Muscle of leg (tissue), 16 donors: ENCODE measurements at places on chromosomes 11 and 22. TPM values are rescaled to one million over a fixed set of nuclear protein-coding genes. Genes with fewer than 3 reads are reported as not detected.

GRCh38 chr11:76385903-76386302 lies 4.8 kb downstream of the GVQW3 start:
- DNase-seq = no peak
- H3K4me3 ChIP-seq = no peak overlapping the region
- H3K4me1 ChIP-seq = peaks cover 19% of the 10 kb centered on the region
- H3K27ac ChIP-seq = no peak overlapping the region

DNA sequence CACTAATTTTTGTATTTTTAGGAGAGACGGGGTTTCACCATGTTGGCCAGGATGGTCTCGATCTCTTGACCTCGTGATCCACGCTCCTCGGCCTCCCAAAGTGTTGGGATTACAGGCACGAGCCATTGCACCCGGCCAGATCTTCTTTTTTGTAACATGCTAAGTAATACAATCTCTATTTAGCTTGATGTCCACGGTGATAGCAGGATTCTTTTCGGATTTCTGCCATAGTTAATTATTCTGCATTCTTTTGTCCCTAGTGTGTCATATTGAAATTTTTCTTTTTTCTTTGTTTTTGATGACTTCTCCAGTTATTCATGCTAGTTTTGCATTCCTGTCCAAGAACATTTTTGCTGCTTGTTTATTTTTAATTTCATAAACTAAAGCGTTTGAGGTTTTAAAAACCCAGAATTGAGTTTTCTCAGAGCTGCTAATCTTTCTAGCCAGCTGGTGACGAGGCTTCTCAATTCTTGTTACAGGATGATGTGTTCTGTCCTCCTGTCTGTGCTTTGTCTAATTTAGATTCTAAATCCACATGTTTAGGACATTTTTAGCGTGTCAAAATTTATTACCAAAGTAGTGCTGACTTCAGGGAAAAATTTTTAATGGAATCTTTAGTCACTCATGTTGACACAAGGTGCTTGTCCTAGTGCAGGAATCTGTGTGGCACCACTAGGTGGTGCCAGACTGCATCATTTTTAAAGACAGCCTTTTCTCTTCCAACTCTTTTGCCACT lies 21.8 kb downstream of the NF2 start:
- H3K4me3 ChIP-seq = no peak overlapping the region
- DNase-seq = peak; percentile 81
- no peaks in the 10 kb centered on the region for H3K27me3 ChIP-seq
- H3K36me3 ChIP-seq = no peaks in the 10 kb centered on the region
- peaks cover 10% of the 10 kb centered on the region for H3K4me1 ChIP-seq
- no peak overlapping the region for H3K27ac ChIP-seq

GRCh38 chr11:117179048-117179999 lies 781 bp downstream of the SIDT2 start:
- H3K36me3 ChIP-seq = peaks cover 21% of the 10 kb centered on the region
- peak overlapping the region; percentile 84 for H3K4me3 ChIP-seq
- no peaks in the 10 kb centered on the region for H3K27me3 ChIP-seq
- H3K27ac ChIP-seq = peak overlapping the region; percentile 89
- DNase-seq = peak; percentile 65

DNA sequence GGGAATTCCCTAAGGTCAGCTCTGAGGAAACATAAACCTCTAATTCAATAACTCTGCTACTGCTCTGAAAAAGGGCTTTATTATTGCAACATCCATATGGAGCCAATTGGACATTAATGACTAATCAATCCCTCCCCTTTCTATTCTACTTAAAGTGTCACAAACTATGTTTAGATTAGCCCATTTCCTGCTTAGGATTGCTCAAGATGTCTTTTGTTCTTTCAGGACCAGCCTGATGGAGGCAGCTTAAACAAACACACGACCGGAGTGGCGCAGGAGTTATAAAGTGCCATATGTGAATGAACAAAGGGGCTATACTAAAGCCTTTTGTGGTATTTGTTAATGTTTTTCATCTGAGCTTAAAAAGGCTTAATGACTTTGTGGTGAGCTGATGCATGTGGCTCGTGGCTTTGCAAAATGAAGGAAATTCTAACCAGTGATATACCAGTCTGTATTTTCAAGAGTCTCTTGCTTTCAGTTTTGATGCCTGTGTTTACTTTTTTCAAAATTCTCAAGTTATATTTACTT lies 354.4 kb downstream of the SOX6 start:
- H3K36me3 ChIP-seq = no peaks in the 10 kb centered on the region
- peaks cover 2% of the 10 kb centered on the region for H3K4me1 ChIP-seq
- no peak for DNase-seq
- H3K27me3 ChIP-seq = no peaks in the 10 kb centered on the region
- no peak overlapping the region for H3K27ac ChIP-seq

GRCh38 chr22:28896611-28897010 lies 13.2 kb downstream of the ZNRF3 start:
- H3K4me1 ChIP-seq = no peaks in the 10 kb centered on the region
- no peaks in the 10 kb centered on the region for H3K36me3 ChIP-seq

GRCh38 chr22:35575116-35575748 lies 34.6 kb downstream of the RASD2 start:
- peaks cover 2% of the 10 kb centered on the region for H3K27me3 ChIP-seq
- H3K4me1 ChIP-seq = peaks cover 3% of the 10 kb centered on the region
- no peaks in the 10 kb centered on the region for H3K36me3 ChIP-seq
- H3K4me3 ChIP-seq = no peak overlapping the region

- no peak overlapping the region for H3K4me3 ChIP-seq
- H3K4me1 ChIP-seq = no peaks in the 10 kb centered on the region
- peaks cover 5% of the 10 kb centered on the region for H3K36me3 ChIP-seq
- H3K27me3 ChIP-seq = no peaks in the 10 kb centered on the region
- H3K27ac ChIP-seq = no peak overlapping the region
Measured at GRCh38 chr11:74809801-74810200, 61.2 kb downstream of the RNF169 start.

- H3K27ac ChIP-seq = no peak overlapping the region
- H3K4me3 ChIP-seq = no peak overlapping the region
- H3K27me3 ChIP-seq = no peaks in the 10 kb centered on the region
- peaks cover 10% of the 10 kb centered on the region for H3K36me3 ChIP-seq
Measured at GRCh38 chr11:116953530-116954285, 116.3 kb upstream of the APOA1 start.

DNA sequence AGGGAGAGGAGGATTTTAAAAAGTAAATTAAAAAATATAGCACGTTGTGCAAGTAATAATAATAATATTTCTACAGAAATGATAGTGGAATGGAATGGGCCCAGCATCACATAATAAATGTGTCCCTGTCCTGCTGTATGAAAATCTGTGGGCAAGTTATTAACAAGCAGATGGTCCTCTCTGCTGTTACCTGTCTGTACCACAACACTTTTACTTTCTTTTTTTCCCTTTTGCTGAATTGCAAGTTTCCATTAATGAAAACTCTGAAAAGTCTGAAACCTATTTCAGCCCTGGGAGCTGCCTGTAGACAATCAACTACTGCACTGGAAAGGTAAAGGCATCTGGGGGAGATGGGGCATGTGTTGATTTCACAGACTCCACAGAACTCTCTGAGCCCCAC lies 937.1 kb downstream of the OPCML start:
- H3K36me3 ChIP-seq = no peaks in the 10 kb centered on the region
- H3K27ac ChIP-seq = no peak overlapping the region
- no peaks in the 10 kb centered on the region for H3K4me1 ChIP-seq
- H3K27me3 ChIP-seq = peaks cover 2% of the 10 kb centered on the region
- H3K4me3 ChIP-seq = no peak overlapping the region

- peaks cover 8% of the 10 kb centered on the region for H3K4me1 ChIP-seq
- H3K4me3 ChIP-seq = no peak overlapping the region
- peak; percentile 54 for DNase-seq
- peaks cover 8% of the 10 kb centered on the region for H3K36me3 ChIP-seq
- H3K27me3 ChIP-seq = no peaks in the 10 kb centered on the region
Measured at GRCh38 chr11:111819829-111820237, 51.5 kb downstream of the ALG9 start.

DNA sequence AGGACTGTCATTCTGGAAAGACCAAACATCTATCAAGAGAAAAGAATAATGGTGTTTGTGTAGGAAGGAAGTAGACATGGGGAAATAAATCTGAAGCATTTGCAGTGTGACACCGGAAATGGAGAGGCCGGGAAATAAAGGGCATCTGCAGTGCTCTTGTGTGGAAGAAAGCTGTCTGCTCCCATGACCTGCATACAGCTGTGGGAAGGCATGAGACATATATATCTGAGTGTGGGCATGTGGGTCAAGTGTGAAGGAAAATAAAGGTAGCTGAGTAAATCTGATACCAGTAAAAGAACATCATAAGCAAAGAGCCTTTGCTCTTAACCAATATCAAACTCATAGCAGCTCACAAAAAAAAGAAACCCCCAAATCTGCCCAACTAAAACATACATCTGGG lies 72.1 kb upstream of the OR5AK2 start:
- H3K4me3 ChIP-seq = no peak overlapping the region
- H3K36me3 ChIP-seq = no peaks in the 10 kb centered on the region
- no peaks in the 10 kb centered on the region for H3K4me1 ChIP-seq
- H3K27ac ChIP-seq = no peak overlapping the region
- no peak for DNase-seq

DNA sequence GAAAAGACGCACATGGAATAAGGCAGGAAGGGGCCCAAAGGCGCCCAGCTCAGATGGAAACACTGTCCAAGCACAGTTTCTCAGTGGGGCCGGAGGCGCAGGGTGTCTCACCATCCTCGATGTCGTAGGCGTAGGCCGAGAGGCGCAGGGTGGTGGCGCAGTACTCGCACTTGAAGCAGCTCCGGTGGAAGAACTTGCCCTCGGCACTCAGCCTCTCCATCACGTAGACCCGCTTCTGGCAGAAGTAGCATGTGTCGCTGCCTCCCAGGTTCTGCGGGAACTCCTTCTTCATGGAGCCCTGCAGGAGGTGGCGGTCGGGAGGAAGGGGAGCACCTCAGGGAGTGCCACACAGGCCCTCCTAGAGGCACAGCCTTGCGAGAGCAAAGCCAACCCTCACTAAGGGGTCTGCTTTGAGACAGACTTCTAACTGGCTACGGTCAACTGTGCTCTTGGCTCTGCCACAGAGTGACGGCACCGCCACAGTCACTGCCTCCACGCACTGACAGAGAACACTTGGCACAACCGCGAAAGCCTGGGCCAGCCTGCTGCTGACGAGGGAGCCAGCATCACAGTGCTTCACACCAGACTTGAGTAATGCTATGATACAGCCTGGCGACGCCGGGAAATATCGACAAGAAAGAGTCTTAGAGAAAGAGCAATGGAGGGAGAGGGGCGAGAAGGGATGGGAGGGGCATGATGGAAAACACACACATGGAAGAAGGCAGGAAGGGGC lies 97.6 kb upstream of the BID start:
- peaks cover 69% of the 10 kb centered on the region for H3K36me3 ChIP-seq
- no peak overlapping the region for H3K4me3 ChIP-seq
- DNase-seq = no peak
- H3K27ac ChIP-seq = no peak overlapping the region

- no peaks in the 10 kb centered on the region for H3K36me3 ChIP-seq
- no peak for DNase-seq
- H3K27me3 ChIP-seq = no peaks in the 10 kb centered on the region
Measured at GRCh38 chr11:27002431-27002830, 8.5 kb downstream of the FIBIN start.

DNA sequence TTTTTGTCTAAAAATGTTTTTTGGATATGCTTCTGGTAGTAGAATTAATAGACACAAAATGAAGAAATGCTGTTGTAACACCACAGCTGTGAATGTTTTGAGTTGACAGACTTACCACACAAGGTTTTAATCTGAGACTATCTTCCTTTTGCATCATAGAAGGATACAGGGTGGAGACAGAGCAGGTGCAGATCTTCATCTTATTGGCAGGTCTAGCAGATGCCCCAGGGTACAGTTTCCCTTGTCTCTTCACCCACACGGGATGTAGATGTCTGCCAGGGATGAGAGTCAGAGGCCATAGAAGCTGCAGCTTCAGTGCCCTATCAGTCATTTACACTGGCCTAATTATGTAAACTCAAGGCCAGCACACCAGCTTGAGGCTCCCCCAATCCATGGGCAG lies 985 bp downstream of the OOSP3 start:
- H3K4me1 ChIP-seq = no peaks in the 10 kb centered on the region
- no peak overlapping the region for H3K4me3 ChIP-seq
- H3K27me3 ChIP-seq = no peaks in the 10 kb centered on the region
- no peak for DNase-seq
- H3K27ac ChIP-seq = no peak overlapping the region
- no peaks in the 10 kb centered on the region for H3K36me3 ChIP-seq

DNA sequence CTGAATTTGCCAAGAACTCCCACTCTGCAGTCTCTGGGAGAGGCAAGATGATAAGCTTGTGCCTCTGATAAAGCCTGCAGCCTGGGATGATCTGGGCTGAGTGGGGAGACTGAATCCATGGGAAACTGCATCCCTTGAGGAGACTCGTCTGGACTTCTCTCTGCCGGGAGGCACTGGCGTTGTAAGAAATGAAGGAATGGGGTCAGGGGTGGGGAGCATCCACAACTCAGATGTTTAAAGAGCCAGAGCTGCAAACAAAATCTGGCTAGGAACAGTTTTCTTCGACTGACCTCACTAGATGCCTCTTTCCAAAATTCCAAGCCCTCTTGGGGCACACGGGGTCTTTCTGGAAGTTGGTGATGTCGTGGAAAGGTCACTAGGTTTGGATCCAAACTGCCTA lies 64.4 kb downstream of the SPON1 start:
- H3K4me3 ChIP-seq = no peak overlapping the region
- peaks cover 19% of the 10 kb centered on the region for H3K4me1 ChIP-seq
- DNase-seq = peak; percentile 74
- H3K27ac ChIP-seq = no peak overlapping the region

DNA sequence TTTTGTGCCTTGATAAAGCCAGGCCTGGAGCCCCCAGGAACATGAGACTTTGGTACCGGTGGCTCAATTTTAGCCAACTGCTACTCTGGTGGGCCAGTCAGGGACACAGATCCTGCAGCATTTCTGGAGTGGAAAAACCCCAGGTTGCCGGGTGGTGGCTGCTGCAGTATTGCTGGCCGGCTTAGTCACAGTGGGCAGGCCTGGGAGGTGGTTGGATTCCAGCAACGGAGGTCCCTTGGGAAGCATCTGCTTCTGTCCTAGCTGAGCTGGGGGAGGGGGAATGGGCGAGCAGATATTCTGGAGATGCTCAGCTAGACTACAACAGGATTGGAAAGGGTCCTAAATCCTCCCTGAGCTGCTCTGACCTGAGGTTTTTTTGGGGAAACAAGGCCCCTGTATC lies 31.6 kb upstream of the ACCSL start:
- no peak overlapping the region for H3K4me3 ChIP-seq
- H3K27me3 ChIP-seq = no peaks in the 10 kb centered on the region
- DNase-seq = peak; percentile 38
- no peaks in the 10 kb centered on the region for H3K36me3 ChIP-seq

- H3K27me3 ChIP-seq = no peaks in the 10 kb centered on the region
- H3K36me3 ChIP-seq = no peaks in the 10 kb centered on the region
- H3K4me1 ChIP-seq = no peaks in the 10 kb centered on the region
- no peak for DNase-seq
- H3K4me3 ChIP-seq = no peak overlapping the region
Measured at GRCh38 chr11:121159741-121160140, 58.7 kb downstream of the TECTA start.

GRCh38 chr22:43152357-43153071 lies 1.2 kb downstream of the TSPO start:
- H3K4me1 ChIP-seq = peaks cover 32% of the 10 kb centered on the region
- H3K27me3 ChIP-seq = peaks cover 3% of the 10 kb centered on the region
- no peaks in the 10 kb centered on the region for H3K36me3 ChIP-seq
- peak overlapping the region; percentile 70 for H3K27ac ChIP-seq
- DNase-seq = peak; percentile 70
- H3K4me3 ChIP-seq = peak overlapping the region; percentile 64

ACRV1 gene
- total RNA-seq = not detected

KCNQ1 gene
- total RNA-seq = 0.84 TPM

GRM5 gene
- 0.04 TPM for total RNA-seq

ADAMTS15 gene
- total RNA-seq = 17.8 TPM

RFPL3 gene
- not detected for total RNA-seq

SCUBE2 gene
- 34.8 TPM for total RNA-seq

FGF19 gene
- total RNA-seq = 0.44 TPM

LMF2 gene
- total RNA-seq = 27.0 TPM
